ENCODE measurements at places on chromosomes 5 and 9.

GRCh38 chr9:113992276-113992951, 85.7 kb downstream of the AMBP start:
- no peak for DNase-seq

DNA sequence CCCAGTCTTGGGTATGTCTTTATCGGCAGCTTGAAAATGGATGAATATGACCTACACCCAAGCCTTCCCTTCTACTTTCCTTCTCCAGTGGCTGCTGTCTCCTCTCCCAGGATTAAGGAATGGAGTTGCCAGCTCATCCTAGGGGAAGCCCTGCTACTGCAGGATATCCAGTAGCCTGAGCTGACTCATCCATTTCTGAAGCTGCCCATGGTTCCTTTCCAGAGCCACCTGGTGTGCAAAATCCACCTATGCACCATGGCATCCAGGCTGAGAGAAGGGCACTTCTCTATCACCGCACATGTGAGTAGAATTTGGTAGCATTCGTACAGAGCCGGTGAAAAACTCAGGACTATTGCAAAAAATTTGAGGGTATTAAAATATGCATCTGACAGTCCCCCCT, 290.8 kb downstream of the YTHDC2 start:
- no peak for DNase-seq

- DNase-seq: no peak
Observed at GRCh38 chr9:104725014-104725413, 22.5 kb upstream of the NIPSNAP3A start.

- DNase-seq: no peak
Observed at GRCh38 chr5:84292000-84292642, 92.6 kb downstream of the EDIL3 start.

DNA sequence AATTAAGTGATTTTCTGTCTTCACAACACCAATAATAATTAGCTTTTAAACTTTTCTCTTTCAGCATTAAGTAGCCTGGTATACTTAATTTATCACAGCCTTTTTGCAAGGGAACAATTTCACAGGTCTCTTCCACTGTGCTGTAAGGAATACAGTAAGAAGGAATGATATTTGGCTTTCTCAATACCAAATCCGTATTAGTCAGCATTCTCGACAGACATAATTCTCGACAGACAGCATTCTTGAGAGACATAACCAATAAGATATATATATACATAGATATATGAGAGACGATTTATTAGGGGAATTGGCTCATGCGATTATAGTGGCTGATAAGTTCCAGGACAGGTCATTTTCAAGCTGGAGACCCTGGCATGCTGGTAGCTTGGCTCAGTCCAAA, 18.0 kb downstream of the PRKAA1 start:
- DNase-seq: no peak

DNA sequence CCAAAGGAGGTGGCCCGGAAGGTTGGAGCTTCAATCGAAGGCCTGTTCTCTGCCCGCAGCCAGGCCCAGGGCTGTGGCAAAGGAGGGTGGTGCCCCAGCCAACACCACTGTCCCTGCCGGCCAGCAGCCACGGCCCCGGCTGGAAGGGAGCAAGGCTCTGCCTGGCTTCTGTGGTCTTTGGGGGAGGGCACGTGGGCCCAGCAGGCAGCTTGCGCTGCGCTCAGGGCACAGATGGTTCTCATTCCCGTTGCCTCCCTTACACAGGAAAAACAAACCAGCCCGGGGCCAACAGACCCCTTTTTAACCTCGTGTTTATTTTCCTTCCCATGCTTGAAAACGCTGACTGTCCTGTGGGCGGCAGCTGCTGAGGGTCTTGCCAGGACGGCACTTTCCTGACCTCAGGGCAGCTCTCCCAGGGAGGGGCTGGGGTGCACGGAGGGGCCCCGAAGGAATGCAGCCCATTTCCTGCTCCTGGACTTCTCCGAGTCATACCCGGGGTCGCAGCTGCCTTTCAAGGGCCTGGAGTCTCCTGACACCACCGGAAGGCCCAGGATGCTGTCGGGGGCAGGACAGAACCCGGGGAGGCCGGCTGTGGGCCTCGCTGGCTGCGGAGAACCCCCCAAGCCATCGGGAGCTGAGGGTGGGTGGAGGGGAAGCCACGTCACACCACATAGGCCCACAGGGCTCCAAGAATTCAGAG, 1.1 kb upstream of the GPSM1 start:
- DNase-seq: no peak

DNA sequence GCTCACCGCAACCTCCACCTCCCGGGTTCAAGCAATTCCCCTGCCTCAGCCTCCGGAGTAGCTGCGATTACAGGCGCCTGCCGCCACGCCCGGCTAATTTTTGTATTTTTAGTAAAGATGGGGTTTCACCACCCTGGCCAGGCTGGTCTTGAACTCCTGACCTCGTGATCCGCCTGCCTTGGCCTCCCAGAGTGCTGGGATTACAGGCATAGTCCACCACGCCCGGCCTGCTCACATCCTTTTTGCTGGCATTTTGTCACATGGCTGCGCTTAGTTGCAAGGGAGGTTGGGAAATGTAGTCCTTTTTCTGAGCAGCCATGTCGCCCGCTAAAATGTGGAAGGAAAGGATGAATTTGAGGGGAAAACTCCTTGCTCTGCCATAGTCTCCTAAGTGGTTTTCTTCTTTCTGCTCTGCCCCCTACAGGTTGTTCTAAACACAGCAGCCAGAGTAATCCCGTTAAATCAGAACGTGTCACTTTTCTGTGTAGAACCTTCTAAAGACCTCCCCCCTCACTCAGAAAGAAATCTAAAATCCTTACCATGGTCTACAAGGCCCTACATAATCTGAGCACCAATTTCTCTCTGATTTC, 57.8 kb upstream of the HSPA9 start:
- peak; percentile 33 for DNase-seq

All from activated CD4-positive, alpha-beta T cell treated with anti-CD3 and anti-CD28 coated beads, Interleukin-2, Interleukin-4, amounts not matched to agents 100 ng/mL and 50 ng/mL, durations not matched to agents 16 hours and 8 hours (primary cell).